ENCODE measurements at places on chromosomes 13 and 19.
A peak's percentile ranks its signal among the peaks of the same experiment; 100 is the strongest.

- peak; percentile 11 for DNase-seq
Measured at GRCh38 chr13:30341815-30342570, 34.6 kb upstream of the KATNAL1 start.

- DNase-seq, result no peak
Measured at GRCh38 chr13:30033681-30034457, 183.5 kb upstream of the UBL3 start.

- DNase-seq, result no peak
Measured at GRCh38 chr13:94305033-94305432, 174.4 kb downstream of the DCT start.

DNA sequence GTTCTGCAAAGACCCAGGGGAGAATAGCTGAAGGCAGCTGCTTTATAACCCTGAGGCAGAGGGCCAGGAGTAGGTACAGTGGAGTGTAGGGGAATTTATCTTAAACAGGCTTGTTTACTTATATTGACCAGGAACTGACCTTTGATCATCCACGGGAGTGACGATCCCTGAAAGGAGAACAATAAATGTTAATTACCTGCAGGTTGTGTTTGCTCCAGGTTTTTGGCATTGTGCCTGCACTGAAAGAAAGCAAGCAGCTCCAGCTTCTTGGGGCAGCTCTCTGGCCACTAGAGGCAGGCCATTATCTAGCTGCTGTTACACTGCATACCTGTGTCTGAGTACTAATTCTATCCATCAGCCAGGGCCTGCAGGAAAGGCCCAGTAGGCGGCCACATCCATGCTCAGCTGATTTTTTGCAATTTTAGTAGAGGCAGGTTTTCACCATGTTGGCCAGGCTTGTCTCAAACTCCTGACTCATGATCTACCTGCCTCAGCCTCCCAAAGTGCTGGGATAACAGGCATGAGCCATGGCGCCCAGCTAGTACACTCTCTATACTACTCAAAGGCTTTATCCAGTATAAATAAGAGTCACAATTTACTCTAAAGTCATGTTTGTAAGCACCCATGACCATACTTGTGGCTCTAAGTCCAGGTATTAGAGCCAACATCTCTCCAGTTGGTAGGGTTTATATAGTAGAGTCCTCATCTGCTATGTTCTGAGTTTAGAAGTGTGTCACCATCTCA lies 8.5 kb upstream of the ZNF91 start:
- DNase-seq, result no peak

- no peak for DNase-seq
Measured at GRCh38 chr13:106374631-106375030, 160.8 kb downstream of the EFNB2 start.

GRCh38 chr13:60583911-60584753 lies 187.1 kb downstream of the TDRD3 start:
- DNase-seq, result no peak

DNA sequence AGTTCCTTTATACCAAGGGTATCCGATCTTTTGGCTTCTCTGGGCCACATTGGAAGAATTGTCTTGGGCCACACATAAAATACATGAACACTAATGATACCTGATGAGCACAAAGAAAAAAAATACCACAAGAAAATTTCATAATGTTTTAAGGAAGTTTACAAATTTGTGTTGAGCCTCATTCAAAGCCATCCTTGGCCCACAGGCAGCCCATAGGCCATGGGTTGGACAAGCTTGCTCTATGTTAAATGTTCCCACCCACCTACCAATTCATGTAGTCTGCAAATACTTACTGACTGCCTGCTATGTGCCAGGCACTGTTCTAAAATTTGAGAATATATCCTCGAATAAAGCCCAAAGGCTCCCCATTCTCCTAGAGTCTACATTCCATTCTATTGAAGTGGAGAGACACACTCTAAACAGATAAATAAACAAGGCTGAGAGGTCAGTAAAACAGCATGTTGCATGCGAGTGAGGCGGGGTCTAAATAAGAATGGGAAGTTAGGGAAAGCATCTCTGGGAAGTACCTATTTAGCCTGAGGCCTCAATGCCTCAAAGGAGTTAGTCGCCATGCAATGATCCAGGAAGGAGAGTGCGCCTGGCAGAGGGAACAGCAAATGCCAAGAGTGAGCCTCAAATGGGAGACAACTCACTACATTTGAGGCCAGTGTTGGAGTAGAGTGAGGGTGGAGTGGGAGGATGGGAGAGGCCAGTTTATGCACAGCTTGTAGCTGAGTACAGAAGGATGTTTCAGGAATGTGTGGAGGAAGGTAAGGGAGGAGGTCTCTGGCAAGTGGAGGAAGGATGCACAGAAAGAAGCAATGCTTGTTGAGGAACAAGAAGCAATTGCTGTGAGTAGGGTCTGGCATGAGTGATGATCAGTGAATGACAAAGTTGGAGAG lies 52.5 kb upstream of the CLDN10 start:
- DNase-seq, result no peak

All from left kidney (tissue), 8 donors.